ENCODE measurements at places on chromosomes 12 and 14.

- DNase-seq: no peak
Measured at GRCh38 chr12:92244036-92244435, 98.4 kb upstream of the BTG1 start.

DNA sequence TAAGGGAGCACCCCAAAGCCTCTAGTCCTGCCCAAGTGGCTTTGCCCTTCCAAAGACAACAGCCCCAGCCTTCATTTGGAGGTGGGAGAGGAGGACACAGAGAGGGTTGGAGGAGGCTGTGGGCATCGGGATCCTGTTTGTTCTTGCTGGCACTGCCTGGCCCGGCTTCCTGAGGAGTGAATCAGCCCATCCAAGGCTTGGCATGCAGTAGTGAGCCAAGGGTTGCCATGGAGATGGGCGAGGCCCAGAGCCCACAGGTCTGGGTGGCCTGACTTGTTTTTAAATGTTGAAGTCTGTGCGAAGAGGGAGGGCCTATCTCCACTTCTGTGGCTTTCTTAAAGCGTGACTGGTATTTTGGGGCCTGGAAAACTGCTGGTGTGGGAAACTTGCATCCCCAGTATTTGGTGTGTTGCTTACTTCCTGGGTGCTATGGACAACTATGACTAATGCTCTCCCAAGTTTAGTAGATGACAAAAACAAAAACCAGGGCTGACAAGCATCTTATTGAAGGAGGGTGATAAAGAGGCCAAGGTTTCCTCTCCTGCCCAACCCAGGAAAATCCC lies 15.8 kb downstream of the CD9 start:
- peak; percentile 89 for DNase-seq

DNA sequence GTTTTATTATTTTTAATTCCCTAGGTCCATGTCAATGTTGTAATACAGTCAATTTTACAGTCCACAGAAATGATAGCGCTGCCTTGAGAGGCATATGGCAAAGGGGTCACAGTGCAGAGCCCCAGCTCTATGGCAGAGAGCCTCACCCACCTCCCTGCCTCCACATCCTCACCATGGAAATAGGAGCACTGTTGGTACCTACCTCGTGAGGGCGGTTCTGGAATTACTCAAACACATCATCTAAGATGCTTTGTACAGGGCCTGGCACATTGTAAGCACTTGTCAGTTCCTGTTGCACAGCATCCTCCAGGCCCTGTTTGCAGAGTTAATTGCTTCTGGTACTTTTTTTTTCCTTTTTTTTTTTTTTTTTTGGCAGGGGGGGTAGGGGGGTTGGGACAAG lies 4.1 kb upstream of the AKAP5 start:
- DNase-seq: no peak

GRCh38 chr14:83842547-83842946 lies 1687.4 kb upstream of the FLRT2 start:
- no peak for DNase-seq

- peak; percentile 61 for DNase-seq
Measured at GRCh38 chr12:27554421-27555186, 30.6 kb downstream of the PPFIBP1 start.

- no peak for DNase-seq
Measured at GRCh38 chr12:99732131-99732530, 84.6 kb downstream of the GARIN6 start.

DNA sequence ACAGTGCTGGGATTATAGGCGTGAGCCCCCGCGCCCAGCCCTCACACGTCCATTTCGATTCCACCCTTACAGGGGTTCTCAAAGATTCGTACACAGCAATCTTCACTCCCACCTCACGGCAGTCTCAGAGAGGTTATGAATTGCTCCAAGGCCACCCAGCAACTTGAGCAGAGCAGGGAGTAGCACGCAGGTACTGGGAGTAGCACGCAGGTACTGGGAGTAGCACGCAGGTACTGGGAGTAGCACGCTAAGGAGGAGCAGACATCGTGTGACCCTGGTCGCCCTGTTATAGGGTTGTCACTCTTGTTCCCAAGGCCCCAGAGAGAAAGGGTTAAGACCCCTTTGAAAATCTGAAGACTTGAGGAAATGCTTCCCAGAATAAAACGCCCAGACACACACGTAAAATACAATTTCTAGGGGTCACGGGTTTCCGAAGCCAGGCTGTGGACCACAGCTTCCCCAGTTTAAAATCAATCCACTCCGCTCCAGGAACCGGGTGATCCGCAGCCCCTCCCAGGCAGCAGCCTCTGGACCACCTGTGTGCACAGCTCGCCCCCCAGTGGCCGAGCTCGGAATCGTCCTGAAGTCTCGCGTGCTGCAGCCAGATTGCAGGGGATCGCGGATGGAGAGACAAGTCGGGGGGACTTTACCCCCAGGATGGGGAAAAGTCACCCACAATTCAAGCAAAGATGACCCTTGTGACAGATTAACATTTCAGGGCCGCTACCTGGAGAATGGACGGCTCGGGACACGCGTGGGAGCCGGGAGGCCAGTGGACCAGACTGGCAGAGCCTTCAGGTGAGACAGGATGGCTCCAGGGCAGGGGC lies 92.0 kb downstream of the SCARB1 start:
- DNase-seq: no peak

DNA sequence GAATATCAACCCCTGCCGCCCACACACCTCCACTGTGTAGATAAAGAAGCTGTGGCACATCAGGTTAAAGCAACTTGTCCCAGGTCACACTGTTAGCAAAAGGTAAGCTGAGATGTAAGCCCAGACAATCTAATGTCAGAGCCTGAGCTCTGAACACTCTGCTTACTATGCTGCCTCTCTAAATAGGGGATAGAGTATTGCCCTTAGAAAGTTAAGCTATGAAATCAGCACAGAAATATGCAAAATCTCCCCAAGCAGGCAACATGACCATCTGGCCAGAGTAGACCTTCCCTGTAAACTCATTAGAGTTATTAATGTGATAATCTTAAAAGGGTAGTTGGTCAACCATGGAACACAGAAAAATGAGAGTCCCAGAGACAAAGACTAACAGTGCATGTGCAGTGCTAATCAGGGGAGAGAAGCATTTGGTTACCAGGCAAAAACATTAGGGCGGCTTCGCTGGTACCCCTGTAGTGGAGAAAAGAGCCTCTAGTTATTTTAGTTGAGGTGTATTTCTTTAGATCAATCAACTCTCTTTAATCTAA lies 171.0 kb downstream of the BTG1 start:
- DNase-seq: no peak

DNA sequence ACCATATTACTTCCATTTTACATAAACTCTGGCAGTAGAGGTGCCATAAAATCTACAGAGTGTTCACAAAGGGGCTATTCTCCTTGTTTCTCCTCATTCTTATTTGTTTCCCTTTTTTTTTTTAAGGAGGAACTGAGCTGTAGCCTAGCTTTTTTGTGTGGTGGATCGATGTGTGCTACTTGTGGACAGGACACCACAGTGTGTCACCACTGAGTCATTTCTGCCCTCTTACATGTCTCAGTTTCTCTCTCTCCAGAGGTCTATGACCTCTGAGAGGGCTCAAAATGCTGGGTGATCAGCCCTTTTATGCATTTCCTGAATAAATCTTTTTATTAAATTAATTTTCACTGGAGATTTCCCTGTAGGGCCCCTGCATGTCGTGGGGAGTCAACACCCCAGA lies 370.2 kb downstream of the ADGRD1 start:
- no peak for DNase-seq

DNA sequence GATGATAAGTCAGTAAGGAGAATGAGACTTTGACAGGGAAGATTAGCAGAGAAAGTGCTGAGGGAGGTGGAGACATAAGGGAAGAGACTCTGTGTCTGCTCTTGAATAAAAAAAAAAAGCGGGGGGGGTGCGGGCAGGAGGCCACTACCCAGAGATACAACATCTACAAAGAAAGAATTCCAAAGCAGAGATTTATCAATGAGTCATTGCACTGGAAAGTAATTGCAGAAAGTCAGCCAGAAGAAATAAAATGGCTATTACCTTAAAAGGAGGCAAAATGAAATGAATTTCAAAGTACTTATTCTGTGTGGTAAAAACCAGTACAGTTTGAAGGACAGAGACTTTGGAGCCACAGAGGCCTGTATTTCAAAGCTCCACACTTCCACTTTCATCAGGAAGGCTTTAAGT lies 267.1 kb upstream of the PRKD1 start:
- peak; percentile 81 for DNase-seq

- no peak for DNase-seq
Measured at GRCh38 chr12:124452576-124453331, 114.7 kb downstream of the NCOR2 start.

GRCh38 chr12:2477009-2477766 lies 317.6 kb upstream of the FKBP4 start:
- DNase-seq: no peak

- DNase-seq: no peak
Measured at GRCh38 chr12:47722941-47723631, 2.2 kb downstream of the ENDOU start.

DNA sequence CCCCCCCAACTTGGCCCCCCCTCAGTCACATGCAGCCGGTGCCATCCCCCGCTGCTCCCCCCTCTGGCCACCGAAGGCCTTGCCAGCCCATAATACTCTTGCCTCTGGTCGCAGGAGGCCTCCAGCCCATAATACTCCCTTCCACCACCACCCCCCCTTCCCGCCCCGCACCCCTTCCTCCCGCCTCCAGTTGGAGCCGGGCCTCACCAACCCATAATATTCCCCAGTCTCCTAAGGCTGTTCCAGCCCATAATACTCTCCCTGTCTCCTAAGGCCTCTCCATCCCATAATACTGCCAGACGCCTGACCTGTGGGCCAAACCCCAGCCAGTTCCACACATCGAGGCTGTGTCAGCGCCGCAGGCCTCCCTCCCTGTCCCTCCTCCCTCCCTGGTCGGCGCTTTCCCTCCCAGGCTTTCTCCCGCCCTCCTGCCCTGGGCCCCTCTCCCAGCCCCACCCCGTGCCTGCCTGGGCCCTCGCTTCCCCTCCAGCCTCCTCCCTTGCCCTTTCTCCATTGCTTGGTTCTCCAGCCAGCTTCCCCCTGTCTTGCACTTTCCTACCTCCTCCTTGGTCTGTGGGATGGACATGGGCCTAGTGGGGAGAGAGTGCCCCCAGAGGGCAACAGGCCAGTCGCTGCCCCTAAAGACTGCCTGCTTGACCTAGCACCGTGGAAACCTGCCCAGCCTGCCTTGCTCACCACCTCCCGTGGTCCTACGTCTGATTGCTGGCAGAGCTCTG lies 6.8 kb upstream of the CHD4 start:
- DNase-seq: peak; percentile 98

DNA sequence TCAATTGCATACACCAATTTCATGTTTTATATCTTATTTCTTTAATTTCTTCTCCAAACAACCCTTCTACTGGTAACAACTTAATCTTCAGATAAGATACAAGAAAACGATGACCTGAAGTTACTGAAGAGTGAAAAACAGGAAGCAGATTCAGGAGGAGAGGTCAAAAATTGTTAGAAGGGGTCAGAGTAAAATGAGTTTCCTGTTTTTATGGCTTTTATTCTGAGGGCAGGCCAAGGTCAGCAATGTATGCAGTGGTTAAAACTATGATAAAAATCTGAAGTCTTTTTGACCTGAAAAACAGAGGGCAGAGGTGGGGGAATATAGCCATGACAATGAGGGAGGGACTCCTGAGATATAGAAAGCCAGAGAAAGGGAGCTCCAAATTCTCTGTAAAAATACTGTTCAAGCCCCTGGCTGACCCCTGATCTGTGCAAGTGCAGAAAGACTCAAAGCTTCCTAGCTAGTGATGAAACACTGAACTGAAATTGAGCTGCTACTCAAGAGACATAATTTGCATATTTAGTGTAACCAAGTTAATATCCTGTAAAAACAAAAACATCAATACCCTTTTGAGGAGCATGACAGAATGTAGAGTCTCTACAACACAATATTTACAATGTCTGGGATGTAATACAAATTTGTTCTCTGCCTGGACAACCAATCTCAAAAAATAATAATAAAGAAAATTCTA lies 514.3 kb upstream of the SEL1L start:
- no peak for DNase-seq

DNA sequence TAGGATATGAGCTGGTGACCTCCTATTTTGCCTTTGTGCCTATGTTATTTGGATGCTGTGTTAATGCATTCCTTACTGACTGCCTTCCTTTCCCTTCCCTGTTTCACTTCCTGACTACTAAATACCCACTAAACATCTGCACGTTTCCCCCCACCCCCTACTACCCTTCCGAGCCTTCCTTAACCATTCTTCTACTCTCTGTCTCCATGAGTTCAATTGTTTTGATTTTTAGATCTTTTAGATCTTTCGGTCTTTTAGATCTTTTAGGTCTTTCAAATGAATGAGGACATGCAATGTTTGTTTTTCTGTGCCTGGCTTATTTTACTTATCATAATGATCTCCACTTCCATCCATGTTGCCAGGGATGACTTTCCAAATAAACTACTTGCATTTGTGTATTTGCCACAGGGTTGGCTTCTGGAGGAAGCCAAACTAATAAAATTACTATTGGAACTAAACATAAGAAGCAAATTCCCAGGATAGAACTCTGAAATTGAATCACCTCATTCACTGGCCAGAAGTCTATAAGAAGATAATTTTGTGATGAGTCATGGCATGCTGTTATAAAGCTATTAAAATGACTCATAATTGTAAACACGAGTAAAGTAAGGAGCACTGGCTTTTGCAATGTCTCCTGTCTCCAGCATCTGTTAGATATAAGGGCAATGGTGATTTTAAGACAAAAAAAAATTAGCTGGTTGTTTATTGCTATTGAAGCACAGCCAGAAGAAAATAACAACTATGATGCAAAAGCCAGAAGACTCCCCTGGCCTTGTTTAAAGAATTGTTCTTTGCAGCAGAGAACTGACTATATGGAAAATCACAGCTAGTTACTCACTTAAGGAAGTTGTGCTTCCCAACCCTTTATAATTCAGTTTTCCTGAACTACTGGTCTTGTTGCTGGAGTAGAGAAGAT lies 586.3 kb downstream of the LRFN5 start:
- peak; percentile 93 for DNase-seq

GRCh38 chr14:50299585-50299984 lies 12.4 kb downstream of the L2HGDH start:
- no peak for DNase-seq

DNA sequence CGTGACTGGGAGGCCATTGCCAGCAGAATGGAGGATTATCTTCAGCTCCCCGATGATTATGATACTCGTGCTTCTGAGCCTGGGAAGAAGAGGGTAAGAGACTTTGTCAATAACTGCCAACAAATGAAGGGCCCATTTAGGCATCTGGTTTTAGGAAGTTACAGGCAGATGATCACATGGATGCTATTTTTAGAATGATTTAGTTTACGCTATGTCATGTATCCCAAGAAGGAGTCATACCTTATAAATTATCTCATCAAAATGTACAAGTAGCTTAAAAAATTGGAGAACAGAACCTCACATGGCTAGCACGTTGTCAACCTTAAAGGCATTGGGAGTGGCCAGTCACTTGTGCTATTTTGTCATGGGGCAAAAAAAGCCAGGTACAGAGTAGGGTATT lies 46.7 kb downstream of the PROX2 start:
- no peak for DNase-seq

- DNase-seq: no peak
Measured at GRCh38 chr14:26233118-26233517, 364.7 kb downstream of the NOVA1 start.

DNA sequence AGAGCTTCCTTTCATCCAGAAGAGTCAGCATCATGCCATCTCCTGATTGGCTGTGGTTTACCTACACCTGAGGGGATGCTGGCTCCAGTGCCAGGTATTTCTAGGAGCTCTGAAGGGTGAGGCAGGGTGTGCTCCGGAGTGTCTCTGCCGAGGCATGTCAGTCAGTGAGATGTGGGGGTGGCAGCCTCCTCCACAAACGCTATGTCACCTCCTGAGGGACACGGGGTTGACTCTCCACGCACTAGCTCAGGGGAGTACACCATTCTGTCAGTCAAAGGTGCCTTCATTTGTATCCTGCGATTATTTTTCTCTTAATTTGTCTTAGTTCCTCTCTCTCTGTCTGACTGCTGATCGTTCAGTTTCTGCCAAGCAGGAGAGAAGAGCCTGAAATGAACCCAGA lies 604.5 kb downstream of the VRK1 start:
- DNase-seq: no peak

- no peak for DNase-seq
Measured at GRCh38 chr14:53613404-53614253, 343.0 kb downstream of the BMP4 start.
